ENCODE measurements at places on chromosomes 6 and 20. TPM values are rescaled to one million over a fixed set of nuclear protein-coding genes. Genes with fewer than 3 reads are reported as not detected.

GRCh38 chr6:108120311-108120710 is 45.5 kb upstream of the NR2E1 start:
- no peak for DNase-seq
- no peak overlapping the region for H3K27ac ChIP-seq
- H3K36me3 ChIP-seq = no peaks in the 10 kb centered on the region

Gene PSORS1C2
- polyA plus RNA-seq = not detected

- no peaks in the 10 kb centered on the region for H3K27me3 ChIP-seq
- H3K4me3 ChIP-seq = no peak overlapping the region
- no peak overlapping the region for H3K27ac ChIP-seq
- no peaks in the 10 kb centered on the region for H3K4me1 ChIP-seq
- no peak for DNase-seq
- H3K36me3 ChIP-seq = no peaks in the 10 kb centered on the region
Observed at GRCh38 chr6:55833284-55833683, 42.1 kb downstream of the BMP5 start.

DNA sequence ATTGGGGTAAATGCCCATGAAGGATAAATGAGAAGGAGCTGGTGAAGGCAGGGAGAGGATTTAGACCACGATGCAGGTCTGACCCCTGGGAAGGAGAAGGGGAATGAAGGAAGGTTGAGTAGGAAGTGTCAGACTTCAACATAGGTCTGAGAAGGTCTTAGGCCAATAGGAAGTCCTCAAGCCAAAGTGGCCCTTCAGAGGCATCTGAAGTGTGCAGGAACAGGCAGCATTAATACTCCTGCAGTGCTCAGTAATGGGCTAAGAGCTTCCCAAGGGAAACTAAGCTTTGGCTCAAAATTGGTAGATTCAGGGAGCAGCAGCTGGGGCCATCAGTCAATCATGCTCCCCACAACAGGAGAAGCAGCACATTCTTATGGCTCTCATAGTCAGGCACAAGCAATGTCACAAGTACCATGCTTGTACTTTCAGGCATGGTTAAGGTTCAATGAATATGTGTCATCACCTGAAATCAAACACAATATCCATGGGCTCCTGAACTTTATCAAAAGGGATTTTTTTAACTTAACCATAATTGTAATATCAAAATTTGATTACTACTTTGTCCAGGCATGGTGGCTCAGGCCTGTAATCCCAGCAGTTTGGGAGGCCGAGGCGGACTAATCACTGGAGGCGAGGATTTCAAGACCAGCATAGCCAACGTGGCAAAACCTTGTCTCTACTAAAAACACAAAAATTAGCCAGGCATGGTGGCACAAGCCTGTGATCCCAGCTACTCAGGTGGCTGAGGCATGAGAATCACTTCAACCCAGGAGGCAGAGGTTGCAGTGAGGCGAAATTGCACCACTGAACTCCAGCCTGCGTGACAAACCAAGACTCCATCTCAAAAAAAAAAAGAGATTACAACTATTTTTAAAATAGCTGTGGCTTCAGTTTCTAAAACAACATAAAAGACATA is 9.9 kb downstream of the RALGAPA2 start:
- H3K4me3 ChIP-seq = no peak overlapping the region
- H3K36me3 ChIP-seq = no peaks in the 10 kb centered on the region
- peaks cover 29% of the 10 kb centered on the region for H3K4me1 ChIP-seq

Gene GTSF1L
- polyA plus RNA-seq = not detected

DNA sequence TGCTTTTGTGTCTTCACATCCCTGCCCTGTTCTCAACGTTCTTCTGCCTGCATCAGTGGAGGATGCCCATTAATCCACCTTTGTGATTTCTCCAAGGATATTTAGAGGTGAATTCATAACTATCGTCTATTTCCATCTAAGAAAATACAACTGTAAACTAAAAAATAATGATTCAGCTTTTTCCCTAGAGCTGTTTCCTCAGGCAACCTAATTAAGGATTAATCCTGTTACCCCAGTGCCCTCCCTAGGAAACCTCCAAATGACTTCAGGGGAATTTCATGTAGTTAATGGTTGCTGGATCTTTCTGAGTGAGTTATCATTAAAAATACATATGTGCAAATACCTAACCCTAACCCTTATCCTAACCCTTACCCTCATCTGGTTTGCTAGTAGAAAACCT is 14.6 kb upstream of the AFDN start:
- H3K27ac ChIP-seq = no peak overlapping the region
- no peak overlapping the region for H3K4me3 ChIP-seq
- H3K36me3 ChIP-seq = no peaks in the 10 kb centered on the region
- H3K27me3 ChIP-seq = no peaks in the 10 kb centered on the region
- H3K4me1 ChIP-seq = no peaks in the 10 kb centered on the region
- no peak for DNase-seq

DNA sequence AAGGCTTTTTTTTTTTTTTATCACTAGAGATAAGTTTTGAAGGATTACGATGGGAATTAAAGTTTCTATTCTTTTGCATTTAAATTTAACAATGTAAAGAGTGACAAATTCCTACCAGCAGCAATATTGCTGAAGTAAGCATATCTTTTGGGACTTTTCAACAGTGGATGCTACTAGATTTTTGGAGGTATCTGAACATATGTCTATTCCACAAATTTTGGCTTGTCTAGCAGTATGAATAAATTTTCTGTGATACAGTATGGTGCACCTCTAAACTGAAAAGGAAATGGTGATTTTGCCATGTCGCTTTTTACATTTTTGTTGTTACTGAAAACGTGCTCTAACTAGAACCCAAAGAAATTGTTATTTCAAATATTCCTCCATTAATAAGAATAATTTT is 368.3 kb upstream of the MANEA start:
- H3K4me1 ChIP-seq = no peaks in the 10 kb centered on the region
- no peak overlapping the region for H3K27ac ChIP-seq
- no peaks in the 10 kb centered on the region for H3K36me3 ChIP-seq
- no peak for DNase-seq
- H3K27me3 ChIP-seq = no peaks in the 10 kb centered on the region

GRCh38 chr20:301886-302848 is 4.8 kb downstream of the ZCCHC3 start:
- no peaks in the 10 kb centered on the region for H3K27me3 ChIP-seq
- no peak overlapping the region for H3K27ac ChIP-seq
- no peak for DNase-seq
- H3K4me3 ChIP-seq = no peak overlapping the region
- no peaks in the 10 kb centered on the region for H3K36me3 ChIP-seq

Gene NMBR
- polyA plus RNA-seq = not detected

DNA sequence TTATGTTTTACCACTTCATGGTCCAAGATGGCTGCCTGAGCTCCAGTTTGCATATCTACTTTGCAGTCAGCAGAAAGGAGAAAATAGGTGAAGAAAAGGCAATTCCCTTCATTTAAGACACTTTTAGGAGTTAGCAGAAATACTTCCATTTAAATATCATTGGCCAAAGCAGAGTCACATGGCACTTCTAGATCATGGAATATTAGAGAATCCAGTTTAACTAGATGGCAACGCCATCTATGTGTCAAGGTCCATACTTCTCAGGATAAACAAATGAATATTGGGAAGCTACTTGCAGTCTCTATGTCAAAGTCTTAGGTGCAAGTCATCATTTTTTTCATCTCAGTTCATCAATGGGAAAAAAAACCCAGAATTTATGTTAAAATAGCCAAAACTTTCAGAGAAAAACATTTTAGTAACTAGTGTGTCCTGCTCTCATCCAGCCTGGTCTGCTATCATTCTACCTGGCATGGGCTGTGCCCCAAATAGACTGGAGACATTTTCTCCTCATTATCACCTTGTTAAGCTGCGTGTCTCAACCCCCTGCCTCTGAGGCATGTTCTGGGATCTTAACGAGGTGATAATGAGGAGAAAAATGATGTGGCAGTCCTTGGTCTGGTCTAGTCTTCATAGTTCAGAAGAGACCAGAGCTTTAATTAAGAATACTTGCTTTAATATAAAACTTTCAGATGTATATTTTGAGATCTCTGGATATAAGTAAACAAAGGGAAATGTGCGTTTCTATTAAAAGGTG is 227.3 kb downstream of the TBX18 start:
- no peaks in the 10 kb centered on the region for H3K36me3 ChIP-seq
- peaks cover 7% of the 10 kb centered on the region for H3K27me3 ChIP-seq
- no peak overlapping the region for H3K4me3 ChIP-seq
- DNase-seq = no peak

- H3K4me3 ChIP-seq = no peak overlapping the region
- H3K27me3 ChIP-seq = peaks cover 6% of the 10 kb centered on the region
- no peaks in the 10 kb centered on the region for H3K36me3 ChIP-seq
- H3K4me1 ChIP-seq = peaks cover 5% of the 10 kb centered on the region
- H3K27ac ChIP-seq = no peak overlapping the region
Observed at GRCh38 chr20:63457737-63458136, 14.7 kb downstream of the KCNQ2 start.

Gene EYA2
- polyA plus RNA-seq = 13.3 TPM

Gene ATAT1
- 5.7 TPM for polyA plus RNA-seq

Gene FLOT1
- polyA plus RNA-seq = 145 TPM

- H3K27ac ChIP-seq = peak overlapping the region; percentile 18
- H3K36me3 ChIP-seq = peaks cover 32% of the 10 kb centered on the region
Observed at GRCh38 chr6:44132476-44132875, 5.1 kb downstream of the TMEM63B start.

- peaks cover 15% of the 10 kb centered on the region for H3K4me1 ChIP-seq
- H3K27ac ChIP-seq = peak overlapping the region; percentile 36
- peak; percentile 46 for DNase-seq
- H3K27me3 ChIP-seq = no peaks in the 10 kb centered on the region
- no peak overlapping the region for H3K4me3 ChIP-seq
Observed at GRCh38 chr6:81834141-81834681, 81.7 kb upstream of the TENT5A start.

Gene GLP1R
- not detected for polyA plus RNA-seq

Gene EYA4
- 0.25 TPM for polyA plus RNA-seq

GRCh38 chr20:58839474-58839874 is 11.2 kb downstream of the GNAS-AS1 start:
- H3K27me3 ChIP-seq = no peaks in the 10 kb centered on the region
- no peak overlapping the region for H3K27ac ChIP-seq
- H3K4me1 ChIP-seq = peaks cover 11% of the 10 kb centered on the region
- peak; percentile 73 for DNase-seq

DNA sequence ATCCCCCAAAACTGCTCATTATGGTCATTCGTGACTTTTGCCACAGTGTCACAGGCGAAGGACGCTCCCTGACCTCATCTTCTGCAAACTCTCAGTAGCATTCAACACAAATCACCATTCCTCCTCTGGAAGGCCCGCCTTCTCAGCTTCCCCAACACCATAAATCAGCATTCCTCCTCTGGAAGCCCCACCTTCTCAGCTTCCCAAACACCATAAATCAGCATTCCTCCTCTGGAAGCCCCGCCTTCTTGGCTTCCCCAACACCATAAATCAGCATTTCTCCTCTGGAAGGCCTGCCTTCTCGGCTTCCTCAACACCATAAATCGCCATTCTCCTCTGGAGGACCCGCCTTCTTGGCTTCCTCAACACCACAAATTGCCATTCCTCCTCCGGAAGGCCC is 288.0 kb upstream of the AGPAT4 start:
- H3K4me3 ChIP-seq = no peak overlapping the region
- no peaks in the 10 kb centered on the region for H3K27me3 ChIP-seq
- H3K27ac ChIP-seq = no peak overlapping the region
- no peak for DNase-seq
- no peaks in the 10 kb centered on the region for H3K36me3 ChIP-seq

Gene SPINT3
- not detected for polyA plus RNA-seq
